ENCODE measurements at places on chromosomes 1 and 21.

- DNase-seq, result no peak
Observed at GRCh38 chr1:116664366-116664977, 3.1 kb downstream of the IGSF3 start.

DNA sequence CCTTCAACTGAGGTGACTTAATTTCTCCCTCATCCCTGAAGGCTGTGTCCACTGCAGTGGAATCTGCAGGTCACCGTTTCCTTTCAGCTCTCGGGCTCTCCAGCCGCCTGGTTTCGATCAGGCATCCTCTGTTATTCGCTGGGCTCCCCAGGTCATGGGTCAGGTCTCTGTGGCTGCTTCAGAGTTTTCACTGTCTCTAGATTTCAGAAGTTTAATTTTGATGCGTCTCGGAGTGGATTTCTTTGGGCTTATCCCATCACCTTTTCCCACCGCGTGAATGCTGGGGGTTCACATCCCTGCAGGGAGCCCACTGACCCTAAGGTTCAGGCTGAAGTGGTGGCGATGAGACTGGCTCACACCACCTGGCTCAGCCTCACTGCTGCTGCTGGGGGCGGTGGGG lies 3.3 kb downstream of the ACTRT2 start:
- no peak for DNase-seq

GRCh38 chr1:206117151-206117948 lies at the start of gene AVPR1B:
AVPR1B (minus strand) TSS chr1:206117388; CDS start chr1:206116890, 498 bp downstream.
- DNase-seq, result peak; percentile 40

DNA sequence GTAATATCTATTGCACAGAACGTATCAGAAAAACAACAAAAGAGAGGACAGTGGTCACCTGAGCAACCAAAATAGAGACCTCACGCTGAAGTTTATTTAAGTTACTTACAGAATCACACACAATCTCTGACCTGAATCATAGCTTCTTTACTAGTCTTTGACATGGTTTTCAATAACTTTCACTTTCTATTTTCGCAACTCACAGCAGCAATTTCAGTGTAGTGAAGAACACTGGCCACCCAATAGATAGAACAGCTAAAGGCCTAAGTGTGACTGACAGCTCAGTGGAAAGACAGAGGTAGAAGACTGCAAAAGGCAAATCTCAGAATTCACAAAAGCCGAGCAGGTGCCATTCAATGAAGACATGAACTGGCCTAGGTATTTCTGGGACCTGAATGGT lies 435.6 kb upstream of the CHRM3 start:
- peak; percentile 39 for DNase-seq

GRCh38 chr1:3222042-3222692 lies 153.2 kb downstream of the PRDM16 start:
- DNase-seq, result no peak
